ENCODE measurements at places on chromosomes 5 and 9.

- no peak for DNase-seq
Observed at GRCh38 chr5:135857630-135858311, 23.3 kb downstream of the SLC25A48 start.

GRCh38 chr5:3348576-3349535 is 246.8 kb upstream of the IRX1 start:
- DNase-seq, result no peak

DNA sequence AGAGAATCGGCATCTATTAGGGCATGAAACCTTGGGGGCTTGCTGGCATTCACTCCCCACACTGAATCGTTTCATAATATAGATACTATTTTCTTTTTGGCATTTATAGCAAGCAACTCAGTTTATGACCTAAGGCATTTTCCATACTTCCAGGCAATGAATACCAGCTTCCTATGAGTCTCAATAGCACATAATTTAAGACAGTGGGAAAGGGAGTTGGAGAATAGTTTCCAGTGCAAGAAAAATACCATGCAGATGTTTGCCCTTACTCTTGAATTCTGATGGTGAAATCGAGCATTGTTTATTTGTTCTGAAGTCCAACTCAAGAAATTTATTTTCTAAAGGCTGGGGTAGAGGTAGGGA is 175.8 kb upstream of the KLF9 start:
- no peak for DNase-seq

GRCh38 chr5:35971186-35971877 is 19.9 kb downstream of the UGT3A1 start:
- no peak for DNase-seq

DNA sequence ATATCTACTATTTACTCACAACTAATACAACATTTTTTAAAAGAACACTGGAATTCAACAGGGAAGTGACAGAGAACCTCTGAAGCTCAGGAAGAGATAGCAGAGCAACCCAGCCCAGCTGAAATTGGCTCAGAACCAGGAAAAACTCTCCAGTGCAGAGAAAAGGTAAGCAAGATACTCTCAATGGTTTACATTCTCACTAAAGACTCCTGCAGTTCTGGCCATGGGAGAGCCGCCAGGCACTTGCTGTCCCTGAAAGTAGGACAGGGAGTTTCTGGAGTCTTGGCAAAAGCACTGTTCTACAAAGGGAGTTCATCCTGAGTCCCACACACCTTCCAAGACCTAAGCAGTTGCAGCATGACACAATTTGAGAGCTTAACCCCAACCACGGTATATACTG is 330.8 kb downstream of the TRIM36 start:
- no peak for DNase-seq

GRCh38 chr5:81854915-81855314 is 104.0 kb upstream of the SSBP2 start:
- DNase-seq, result no peak

- DNase-seq, result no peak
Observed at GRCh38 chr5:28215091-28215490, 1176.7 kb upstream of the CDH9 start.

DNA sequence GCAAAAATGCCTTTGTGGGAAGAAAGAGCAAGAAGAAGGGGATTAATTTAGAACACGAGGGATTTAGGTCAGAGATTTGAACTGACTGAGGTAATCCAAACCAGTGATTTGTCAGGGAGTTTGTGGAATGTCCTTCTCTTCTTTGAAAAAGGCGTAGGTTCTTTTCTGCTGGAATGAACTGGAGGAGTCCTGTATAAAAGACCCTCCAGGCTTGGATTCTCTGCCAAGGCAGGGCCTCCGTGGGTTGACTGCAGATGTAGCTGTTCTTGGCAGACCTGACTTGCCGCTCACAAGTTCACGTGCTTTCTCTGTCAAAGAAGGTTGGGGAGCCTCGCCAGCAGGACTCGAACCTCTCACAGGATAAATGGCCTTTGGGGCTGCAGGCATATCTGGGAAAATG is 62.8 kb upstream of the STC2 start:
- DNase-seq, result no peak

DNA sequence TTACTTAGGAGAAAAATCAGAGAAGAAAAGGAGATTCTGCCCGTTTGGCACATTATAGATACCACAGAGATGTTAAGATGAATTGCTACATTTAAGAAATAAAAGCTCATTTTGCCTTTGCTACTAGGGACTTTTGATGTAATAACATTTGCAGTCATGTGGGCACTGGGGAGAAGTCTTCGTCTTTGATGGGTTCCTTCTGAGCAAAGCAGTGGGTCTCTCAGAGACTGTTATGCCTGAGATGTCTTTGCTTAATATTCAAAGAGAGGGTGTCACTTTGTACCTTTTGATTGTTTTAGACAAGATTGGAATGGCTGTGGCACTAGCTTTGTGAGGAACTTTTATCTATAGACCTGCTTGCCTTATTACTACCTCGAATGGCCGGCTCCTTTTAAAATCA is 25.0 kb downstream of the SLC25A25 start:
- no peak for DNase-seq

All from T-helper 22 cell (primary cell).